MG63 (cell line): ENCODE measurements at places on chromosomes 11 and 22.

DNA sequence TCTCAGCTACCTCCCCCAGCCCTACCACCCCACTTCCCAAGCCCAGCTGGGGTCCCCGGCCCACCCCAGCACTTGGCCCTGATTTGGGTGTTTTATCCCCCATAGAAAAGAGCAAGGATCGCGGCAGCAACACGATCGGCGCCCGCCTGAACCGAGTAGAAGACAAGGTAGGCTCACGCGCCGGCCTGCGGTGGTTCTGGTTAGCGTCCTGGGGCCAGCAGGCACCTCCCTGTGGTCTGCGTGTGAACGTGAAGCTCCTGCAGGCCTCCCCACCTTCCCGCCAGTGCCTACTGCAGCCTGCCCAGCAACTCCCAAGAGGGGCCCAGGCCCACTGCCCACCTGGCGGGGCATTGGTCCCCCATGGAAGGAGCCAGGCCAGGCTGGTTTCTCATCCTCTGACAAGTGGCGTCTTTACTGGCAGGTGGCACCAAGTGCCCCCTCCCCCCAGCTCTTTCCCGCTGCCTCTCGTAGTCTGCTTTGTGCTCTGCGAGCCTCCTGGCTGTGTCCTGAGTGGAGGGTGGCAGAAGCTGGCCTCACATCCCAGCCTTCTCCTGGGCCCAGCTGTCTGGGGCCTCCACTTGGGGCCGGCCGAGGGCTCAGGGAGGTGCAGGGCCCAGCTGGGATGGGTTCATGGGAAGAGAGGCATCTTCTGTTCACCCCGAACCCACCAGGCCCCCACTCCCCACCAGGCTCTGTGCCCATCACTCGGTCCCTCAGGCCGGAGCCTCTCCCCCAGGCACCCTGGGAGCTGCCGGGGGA, 78.3 kb upstream of the KCNQ1OT1 start:
- DNase-seq, result no peak

- no peak for DNase-seq
These were observed 66.5 kb upstream of the CEP126 start for GRCh38 chr11:101848262-101848661.

- no peak for DNase-seq
These were observed 29.4 kb upstream of the CTSD start for GRCh38 chr11:1793081-1793480.

GRCh38 chr11:70954471-70954870, 297.9 kb downstream of the SHANK2 start:
- no peak for DNase-seq

DNA sequence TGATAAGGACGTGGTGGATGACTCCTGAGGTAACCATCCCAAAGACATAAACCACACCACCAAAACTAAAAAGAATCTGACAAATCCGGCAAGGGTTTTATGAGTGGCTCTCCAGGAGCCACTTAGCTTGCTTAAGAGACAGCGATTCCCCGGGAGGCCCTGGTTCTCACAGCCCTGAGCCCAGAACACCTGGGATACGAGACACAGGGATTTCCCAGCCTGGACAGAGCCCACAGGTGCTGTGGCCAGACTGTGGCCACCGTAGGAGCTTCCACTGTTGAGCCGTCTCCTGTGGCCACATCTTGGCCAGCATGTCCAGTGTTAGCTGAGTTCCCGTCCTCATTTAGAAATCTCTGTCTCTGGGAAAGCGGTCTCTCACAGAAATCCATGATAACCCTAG, 71.2 kb upstream of the ASPHD2 start:
- no peak for DNase-seq

DNA sequence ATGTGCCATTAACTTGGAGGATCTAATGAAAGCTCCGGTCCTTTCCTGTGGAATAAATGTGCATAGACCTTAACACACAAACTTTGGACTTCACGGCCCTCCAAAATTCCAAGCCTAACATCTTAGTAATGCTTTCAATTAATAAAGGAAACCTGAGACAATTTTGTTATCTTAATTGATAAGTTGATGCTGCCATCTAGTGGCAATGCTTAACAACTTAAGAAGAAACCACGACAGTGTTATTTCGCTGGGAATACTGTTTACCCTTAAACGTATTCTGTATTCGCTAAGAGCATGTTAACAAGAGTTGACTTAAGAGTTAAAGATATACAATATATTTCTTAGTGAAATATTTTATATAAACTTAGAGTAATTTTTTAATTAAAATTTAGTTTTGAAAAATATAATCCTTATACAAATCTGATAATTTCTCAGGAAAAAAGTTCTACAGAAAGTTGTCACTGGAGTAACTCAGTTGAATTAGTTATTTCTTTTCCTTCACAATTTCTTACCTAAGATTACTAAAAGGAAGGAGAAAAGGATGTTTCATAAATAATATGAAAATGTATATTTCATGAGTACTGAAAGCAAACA, 35.0 kb upstream of the OR9G4 start:
- no peak for DNase-seq
